Activated T-helper 9 cell treated with anti-CD3 and anti-CD28 coated beads, Interleukin-2, amount 50 U/mL, for 16 hours (primary cell): ENCODE measurements at places on chromosomes 2 and 18.

GRCh38 chr18:60996326-60996725, 336.9 kb upstream of the CDH20 start:
- no peak for DNase-seq

- peak; percentile 60 for DNase-seq
These were observed 102.6 kb downstream of the HDAC4 start for GRCh38 chr2:239298116-239298804.

GRCh38 chr2:37631698-37632097, 39.7 kb downstream of the CDC42EP3 start:
- no peak for DNase-seq

DNA sequence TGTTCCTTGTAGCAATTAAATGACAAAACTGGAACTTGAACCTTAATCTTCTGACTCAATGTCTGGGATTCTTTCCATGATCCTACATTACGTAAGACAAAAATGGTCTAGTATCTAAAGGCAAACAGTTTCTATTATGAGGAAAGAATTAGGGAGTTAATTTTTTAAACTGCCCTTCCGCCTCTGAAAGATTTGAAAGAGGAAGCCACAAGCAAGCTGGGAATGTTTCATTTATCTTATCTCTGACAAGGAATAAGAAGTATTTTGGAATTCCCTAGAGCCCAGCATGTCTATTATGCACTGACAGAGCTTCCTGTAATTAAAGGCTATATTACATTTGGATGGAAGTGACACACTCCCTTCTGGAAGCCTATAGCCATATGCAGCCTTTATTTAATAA, 558.8 kb upstream of the CDH2 start:
- no peak for DNase-seq

- DNase-seq: no peak
These were observed 233.2 kb downstream of the SLC8A1 start for GRCh38 chr2:40218679-40219078.

GRCh38 chr2:46239847-46240181, 57.4 kb upstream of the EPAS1 start:
- DNase-seq: peak; percentile 43

DNA sequence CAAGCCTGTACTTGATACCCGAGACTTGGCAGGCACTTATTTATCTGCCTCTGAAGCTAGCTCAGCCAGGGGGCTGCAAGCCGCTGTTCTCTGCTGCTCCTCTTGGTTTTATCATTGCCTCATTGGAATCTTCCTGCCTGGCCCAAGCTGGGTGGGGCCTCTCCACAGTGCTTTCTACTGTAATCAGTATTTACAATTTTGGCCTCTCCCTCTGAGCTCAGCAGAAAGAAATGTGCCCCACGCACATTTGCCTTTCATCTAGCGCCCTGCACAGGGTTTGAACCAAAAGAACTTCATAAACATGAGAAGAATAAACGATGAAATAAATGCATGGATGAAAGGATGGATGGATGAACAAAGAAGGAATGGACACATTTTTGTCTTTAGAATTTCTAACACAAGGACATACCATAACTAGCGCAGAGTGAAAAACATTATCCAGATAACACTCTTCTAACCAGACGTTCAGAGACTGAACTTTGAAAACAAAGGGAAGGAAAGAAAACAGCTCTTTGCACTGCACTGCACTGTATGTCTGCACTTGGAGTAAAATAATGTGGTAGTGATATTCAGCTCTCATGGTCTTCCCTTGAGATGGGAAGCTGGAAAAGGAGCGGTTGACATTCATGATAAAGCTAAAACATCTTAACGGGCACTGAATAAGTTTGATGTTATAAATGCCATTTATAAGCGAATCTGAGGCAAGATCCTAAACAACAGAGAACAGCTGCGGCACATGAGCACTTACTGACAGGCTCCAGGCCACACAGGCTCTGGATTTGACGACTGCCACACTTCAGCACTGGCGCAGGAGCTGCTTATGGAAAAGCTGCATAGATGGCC, 86.8 kb upstream of the SP3 start:
- DNase-seq: no peak

DNA sequence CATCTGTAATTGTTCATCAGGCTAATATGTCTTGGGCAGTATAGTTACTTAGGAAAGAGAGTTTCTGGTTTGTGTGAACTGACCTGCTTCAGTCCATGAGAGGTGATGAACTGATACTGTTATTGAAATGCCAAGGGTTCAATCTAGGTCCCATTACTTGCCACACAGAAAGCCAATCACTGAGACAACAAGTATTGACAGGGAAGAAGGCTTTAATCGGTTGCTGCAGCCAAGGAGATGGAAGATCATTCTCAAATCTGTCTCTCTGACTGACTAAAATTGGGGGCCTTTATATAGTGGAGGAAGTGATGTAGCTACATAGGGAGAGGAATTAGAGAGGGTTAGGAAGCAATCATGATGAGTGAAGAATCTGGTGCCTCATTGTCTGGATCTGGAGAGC, 19.9 kb upstream of the FAM98A start:
- DNase-seq: no peak

GRCh38 chr2:218964041-218964771, 4.7 kb downstream of the CDK5R2 start:
- DNase-seq: no peak

- no peak for DNase-seq
These were observed 3.1 kb downstream of the RAMP1 start for GRCh38 chr2:237862528-237862895.

DNA sequence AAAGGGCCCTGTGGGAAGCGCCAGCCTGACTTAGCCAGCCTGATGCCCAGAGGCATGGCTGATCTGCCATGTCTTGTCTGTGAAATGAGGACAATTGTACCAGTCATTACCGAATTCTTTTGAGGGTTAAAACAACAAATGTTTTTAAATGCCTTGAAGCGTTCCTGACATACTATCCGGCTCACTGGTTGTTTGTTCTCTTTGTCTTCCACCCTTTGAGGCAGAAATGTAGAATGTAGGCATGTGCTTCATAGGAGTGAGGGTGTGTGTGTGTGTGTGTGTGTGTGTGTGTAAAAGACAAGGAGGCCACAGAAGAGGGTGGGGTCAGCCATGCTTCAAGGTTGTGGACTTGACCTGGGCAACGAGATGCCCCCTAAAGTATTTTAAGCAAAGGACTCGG, 35.5 kb downstream of the TGFBRAP1 start:
- DNase-seq: no peak

- no peak for DNase-seq
These were observed 254.1 kb downstream of the PRKCE start for GRCh38 chr2:45905632-45905958.

- no peak for DNase-seq
These were observed 49.2 kb upstream of the CREB1 start for GRCh38 chr2:207480521-207481040.

- DNase-seq: no peak
These were observed 190.5 kb upstream of the TWIST2 start for GRCh38 chr2:238657132-238658053.

GRCh38 chr2:113977660-113978523, 88.0 kb downstream of the ACTR3 start:
- DNase-seq: no peak

DNA sequence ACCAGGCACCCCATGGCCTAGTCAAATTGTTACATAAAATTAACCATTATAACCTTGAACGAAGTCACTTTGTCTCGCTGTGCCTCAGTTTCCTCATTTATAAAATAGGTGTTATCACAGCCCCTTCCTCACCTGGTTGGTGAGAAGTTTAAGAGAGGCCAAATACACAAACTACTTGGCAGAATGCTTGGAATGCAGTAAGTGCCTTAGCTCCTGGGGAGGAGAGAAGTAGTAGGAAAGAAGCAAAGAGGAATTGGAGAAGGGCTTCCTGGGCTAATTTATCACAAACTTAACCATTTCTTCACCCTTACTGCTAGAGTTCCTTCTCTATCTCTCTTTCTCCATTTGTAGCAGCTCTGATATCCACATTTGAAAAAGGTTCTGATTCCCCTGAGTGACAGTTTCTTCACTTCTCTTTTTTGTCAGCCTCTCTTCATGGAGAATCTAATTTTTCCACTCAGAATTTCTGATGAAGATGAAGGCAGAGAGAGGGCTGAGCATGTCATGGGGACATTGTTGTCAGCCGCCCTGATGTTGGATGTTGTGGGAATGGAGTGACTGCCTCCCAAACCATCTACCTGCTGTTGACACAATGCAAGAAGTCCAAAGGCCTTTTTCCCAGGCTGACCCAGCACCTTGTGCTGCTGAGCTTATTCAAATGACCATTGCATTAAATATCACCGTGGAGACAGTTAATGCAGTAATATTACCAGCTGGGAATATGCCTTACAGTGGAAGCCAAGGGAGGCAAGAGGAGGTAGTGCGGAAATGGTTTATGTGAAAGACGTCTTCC, 60.4 kb downstream of the BOD1L2 start:
- DNase-seq: no peak

- peak; percentile 31 for DNase-seq
These were observed 494 bp downstream of the HNRNPLL start for GRCh38 chr2:38602136-38602731.

DNA sequence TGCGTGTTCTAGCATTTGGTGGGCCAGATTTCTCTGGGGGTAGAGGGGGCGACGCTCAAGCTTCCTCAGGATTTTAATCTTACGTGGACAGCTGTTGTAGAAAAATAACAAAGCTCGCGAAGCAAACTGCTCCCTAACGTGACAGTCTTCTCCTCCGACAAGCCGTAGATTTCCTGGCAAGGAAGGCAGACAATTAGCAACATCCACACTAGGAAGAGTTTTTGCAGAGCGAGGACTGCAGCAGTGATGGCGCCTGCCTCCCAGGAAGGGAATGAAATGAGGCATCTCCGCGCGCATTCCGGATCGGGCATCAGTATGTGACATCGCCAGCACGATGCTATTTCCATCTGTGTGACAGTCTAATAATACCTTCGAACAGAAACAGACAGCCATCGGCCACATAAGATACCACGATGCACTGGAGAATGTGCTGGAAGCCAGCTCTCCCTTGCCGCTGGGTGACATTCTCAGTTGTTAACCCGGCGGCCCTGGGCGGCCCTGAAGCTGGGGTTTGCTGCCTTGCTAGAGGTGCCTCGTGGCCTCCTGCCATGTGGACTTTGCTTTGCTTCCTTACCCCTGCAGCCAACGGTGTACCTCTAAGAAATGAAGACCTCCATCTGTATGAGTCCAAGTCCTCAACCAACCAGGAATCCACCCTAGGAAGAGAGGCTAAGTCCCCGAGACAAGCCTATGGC, 101.8 kb upstream of the AGAP1 start:
- DNase-seq: no peak

- no peak for DNase-seq
These were observed 46.3 kb downstream of the GORASP2 start for GRCh38 chr2:170975127-170975942.

DNA sequence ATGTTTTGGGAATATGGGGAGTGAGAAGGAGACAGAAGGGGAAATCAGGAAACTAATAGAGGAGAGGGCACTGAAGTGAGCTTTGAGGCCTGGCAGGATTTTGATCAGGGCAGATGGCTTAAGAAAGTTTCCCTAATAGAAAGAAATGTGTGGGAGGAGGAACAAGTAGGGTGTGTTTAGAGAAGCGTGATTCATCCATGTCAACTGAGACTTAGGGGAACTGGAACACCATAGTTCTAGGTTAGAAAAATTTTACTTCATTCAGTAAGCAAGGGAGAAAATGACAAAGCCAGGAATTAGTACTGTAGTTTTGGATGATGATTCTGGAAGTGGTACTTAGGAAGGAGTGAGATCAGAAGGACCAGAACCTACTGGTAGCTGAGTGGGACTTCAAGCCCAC, 296.0 kb downstream of the PLCL1 start:
- no peak for DNase-seq

DNA sequence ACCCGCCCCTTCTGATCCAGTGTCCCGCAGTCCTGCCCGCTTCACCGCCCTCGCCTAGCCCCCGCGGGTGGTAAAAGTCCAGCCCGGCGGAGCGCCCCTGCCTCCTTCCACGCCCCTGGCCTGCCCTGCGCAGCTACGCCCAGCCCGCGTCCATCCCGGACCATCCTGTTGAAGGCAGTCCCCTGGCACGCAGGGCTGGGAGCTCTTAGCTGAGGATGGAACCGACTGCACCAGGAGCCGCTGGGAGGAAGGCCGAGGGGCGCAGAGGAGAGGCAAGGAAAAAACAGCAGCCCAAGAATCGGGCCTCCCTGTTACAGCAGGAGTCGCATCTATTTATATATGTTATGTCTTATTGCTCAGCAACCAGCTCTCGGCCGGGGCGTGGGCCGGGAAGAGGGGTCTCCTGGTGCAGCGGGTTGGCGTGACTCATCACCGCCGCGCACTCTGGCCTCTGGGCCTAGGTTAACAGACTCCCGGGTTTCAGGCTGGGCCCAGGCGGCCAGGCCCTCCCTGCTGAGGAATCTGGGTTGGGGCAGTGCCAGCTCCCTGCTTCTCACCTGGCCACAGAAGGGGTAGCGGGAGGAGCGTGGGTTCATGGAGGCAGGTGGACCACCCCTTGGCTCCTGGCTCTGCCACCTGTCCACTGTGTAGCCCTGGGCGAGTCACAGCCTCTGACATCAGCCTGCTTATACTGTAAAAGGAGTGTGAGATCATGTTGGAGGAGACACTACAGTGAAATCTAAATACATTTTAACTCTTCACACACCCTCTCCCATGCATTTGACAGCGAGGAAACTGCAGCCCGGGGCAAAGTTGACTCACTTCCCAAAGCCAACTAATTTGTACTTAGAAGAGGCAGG, 13.4 kb upstream of the MAP3K2 start:
- no peak for DNase-seq

DNA sequence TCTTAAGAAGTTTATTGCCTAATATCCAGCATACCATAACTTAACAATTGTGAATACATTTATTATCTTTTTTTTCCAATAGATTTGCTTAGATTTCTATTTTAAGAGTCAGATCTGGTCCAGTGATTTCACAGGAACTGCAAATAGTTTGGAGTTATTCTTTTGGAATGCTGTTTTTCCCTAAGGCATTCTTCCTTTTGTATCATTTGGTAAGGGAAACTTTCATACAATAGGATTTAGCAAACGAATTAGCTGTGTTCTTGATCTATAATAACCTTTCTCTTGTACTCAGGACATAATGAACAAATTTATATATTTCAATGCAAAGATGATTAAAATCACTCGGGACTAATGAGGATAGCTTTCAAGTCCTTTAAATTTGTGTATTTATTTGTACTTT, 201.6 kb downstream of the ERBB4 start:
- no peak for DNase-seq

- DNase-seq: no peak
These were observed 330.9 kb downstream of the TNS1 start for GRCh38 chr2:217671871-217672270.

DNA sequence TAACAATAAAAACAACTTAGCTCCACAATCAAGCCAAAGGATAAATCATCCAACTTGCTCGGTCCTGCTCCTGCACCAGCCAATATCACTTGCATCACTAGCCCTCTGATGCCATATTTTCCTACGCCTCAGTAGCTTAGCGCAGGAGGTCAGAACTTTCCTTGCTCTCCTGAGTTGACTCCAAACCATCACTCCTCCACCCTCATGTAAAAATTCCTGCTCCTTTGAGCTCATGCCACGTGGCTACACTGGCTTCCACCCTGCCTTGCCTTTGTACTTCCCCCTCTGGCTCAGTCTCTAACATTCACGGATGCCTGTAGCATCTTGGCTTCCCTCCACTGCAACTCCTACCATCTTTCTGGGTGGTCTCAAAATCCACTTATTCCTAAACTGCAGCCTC, 25.2 kb downstream of the AAK1 start:
- no peak for DNase-seq
